ENCODE measurements at places on chromosomes 2 and 18.

GRCh38 chr18:75223687-75224347 lies 13.2 kb downstream of the TSHZ1 start:
- no peak for DNase-seq

DNA sequence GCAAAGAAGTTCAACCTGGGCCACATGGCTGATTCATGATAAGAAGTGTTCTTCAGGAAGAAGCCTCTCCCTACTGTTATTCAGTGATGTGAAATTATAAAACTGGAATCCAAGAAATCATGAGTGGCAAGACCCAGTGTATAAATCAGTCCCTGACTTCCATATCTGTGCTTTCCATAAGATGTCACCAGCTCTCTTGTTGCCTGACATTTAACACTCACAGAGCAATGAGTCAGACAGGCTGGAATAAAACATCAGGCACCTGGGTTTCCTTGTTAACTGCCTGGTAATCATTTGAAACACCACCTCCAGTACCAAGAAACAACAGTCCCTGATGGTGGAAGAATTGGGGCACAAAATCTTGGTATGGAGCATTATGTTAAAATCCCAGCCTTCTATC lies 76.1 kb downstream of the SCG2 start:
- DNase-seq, result no peak

DNA sequence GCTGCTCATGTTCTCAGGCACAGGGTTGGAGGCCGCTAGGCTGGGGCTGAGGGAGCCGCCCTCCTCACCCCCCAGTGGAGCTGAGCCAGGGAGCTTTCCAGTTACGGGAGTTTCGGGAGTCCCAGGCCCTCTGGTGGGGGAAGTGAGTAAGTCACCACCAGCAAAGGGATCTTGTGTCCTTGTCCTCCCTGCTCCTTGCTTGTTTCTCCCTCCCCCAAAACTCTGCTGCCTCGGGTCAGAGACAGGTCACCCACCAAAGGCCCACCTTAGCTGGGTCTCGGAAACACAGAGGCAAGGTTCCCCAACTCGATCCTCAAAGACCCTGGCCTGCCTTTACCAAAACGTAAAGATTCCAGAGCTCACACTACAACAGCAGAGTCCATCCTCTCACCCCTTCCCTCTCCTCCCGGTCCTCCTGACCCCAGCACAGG lies 60.5 kb upstream of the POMC start:
- DNase-seq, result no peak

GRCh38 chr18:1658908-1659566 lies 754.4 kb downstream of the ADCYAP1 start:
- DNase-seq, result no peak

DNA sequence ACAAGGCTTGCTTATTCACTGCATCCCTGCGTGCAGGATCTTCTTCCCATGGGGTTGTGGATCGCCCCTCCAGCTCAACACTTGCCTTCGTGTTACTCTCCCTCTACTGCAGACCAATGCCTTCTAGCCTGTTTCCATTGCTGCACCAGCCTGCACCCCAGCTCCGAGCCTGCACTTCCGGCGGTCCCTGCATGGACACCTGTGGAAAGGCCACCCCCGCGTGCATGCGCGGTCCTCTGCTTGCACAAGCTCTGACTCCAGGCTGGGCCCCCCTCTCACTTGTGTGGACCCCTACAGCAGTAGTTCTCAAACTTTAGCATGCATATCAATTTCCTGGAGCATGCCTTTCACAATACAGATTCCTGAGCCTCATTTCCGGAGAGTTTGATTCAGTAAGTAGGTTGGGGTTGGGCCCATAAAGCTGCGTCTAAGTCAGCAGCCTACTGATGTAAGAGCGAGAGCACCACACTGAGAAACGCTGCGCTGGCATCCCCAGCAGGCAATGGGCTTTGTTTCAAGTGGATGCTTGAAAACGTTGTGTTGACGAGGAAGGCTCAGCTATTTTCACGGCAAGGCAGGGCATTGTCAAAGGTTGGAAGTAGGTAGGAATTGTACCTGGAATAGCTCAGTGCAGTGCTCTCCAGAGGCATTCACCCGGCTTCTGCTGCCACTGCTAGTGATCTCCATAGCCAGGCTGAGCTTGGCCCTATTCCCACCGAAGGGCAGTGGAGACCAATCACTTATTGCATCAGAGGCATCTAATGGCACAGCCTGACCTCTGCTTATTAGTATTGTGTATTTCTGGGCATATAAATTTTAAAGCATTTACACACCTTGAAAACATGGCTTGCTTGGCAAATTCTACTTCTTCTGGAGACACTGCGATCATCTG lies 32.6 kb downstream of the CREG2 start:
- DNase-seq, result no peak

DNA sequence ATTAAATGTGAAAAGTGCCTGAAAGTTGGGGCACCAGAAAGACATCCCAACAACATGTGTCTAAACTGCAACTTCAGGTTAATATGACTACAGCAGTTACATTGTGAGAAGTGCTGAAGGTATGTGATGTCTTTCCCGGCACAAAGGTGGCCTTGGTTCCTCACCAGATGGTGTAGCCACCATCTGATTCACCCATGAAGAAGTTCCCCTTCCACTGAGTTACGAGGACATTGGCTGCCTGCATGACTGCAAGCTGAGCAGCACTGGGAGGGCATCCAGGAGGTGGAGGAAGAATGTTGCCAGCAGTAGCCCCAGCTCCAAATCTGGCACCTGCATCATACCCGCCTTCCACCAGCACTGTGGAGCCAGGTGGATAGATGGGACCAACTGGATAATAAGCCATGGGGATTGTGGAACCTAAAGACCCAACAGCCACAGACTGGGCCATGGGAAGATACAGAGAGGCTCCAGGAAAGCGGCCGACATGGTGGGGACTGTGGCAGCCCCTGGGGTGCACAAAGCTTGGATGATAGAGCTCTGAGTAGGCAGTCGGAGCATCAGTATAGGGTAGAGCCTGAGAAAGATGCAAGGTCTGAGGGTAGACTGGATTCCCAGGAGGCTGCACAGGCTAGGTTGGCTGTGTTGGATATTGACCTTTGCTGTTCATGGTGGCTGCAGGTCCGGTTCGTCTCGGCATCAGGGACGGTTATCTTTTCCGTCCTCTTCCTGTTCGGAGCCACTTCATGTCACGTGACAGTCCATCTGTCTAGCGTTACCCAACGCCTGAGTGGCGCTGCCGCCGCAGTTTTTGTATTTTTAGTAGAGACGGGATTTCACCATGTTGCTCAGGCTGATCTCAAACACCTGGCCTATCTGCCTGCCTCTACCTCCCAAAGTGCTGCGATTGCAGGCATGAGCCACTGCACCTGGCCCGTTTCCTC lies 36.9 kb downstream of the SUMO1 start:
- DNase-seq, result no peak

DNA sequence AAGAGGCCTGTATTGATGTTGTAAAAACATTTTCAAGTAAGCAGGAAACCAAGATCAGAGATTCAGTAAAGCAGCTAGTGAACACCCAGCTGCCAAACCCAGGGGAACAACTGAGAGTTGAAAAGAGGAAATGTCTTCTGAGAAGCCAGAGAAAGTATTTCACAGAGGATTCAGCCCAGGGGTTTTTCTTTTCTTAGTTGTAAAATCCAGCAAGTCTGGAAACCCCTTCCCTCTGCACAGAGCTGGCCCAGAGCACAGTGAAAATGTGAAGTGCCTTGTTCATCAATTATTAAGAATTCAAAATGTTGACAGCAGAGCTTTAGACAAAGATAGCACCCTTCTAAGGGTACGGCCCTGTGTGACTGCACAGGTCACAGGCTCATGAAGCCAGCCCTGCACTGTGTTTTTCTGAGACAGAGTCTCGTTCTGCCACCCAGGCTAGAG lies 28.4 kb downstream of the AFF3 start:
- DNase-seq, result no peak

- no peak for DNase-seq
Observed at GRCh38 chr2:44902217-44903137, 39.0 kb upstream of the SIX3 start.

DNA sequence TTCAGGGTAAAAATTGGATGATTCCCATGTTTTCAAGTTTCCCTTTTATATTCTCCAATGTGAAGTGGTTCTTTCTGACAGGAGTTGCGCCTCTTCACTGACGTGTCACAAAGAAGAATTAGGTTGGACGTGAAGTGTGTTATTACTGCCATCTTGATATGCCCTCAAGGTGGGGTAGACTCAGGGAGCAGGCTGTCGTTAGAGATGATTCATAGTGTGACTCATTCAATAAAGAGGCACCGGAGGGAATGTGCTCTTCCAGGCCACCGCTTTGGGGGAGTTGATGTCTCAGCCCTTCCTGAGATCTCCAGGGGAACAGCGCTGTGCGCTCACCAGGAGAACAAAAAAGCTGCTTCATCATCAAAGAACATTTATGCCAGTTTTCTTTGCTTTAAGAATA lies 3.6 kb upstream of the DGKD start:
- no peak for DNase-seq

DNA sequence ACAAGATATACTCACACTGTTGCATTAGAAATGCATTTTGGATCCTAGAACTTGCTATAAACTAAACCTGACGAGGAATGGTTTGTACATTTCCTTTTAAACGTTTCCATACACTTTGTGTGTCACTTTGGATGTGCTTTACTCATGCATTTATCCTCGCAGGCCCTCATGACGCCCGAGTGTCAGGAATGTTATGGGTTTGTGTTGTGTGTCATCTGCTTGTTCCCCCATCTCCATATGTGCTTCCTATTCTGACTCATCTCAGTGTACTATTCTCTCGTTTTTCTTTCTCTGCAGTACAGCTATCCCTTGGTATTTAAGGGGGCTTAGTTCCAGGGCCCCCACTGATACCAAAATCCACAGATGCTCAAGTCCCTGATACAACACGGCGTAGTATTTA lies 121.5 kb upstream of the RASGRP3 start:
- no peak for DNase-seq

- DNase-seq, result no peak
Observed at GRCh38 chr2:179513181-179513580, 248.5 kb upstream of the SESTD1 start.

DNA sequence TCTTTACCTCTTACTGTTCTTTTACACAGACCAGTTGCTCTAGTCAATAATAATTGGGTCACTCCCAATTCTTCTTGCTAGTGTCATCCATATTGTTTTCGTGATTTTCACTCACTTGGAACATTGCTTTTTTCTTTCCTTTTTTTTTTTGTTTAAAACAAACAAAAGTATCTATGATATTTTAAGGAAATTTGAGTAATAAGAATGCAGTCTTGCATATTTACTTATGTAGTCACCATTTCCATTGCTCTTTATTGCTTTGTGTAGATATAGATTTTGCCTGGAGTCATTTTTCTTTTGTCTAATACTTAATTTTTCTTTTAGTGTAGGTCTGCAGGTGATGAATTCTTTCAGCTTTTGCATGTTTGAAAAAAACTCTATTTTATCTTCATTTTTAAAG lies 71.9 kb downstream of the WDR7 start:
- DNase-seq, result no peak

DNA sequence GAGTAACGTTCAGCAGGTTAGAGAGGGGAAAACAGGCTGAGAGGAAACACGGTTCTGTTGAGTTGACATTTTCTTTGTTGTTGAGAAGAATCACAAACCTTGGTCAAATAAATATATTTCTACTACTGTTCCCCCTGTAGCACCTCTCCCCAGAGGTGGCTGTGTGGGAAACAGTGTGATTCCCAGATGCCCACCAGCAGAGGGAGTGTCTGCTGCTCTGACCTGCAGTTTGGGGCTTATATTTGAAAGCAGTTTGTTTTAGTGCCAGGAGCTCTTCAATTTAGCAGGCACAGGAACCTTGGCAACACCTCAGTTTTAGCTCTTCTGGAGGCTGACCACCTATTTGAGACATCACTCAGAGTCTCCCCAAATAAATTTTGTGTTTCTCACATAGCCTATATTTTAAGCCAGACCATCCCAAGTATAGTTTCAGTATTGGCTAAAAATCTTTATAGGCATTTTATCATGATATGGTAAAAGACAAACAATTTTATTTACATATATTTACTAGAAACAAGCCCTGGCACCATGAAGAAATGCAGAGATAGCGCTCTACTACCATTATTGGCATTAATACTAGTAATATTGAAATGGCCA lies 75.7 kb downstream of the PIK3C3 start:
- DNase-seq, result peak; percentile 13

- no peak for DNase-seq
Observed at GRCh38 chr2:209937893-209938292, 64.5 kb upstream of the RPE start.

DNA sequence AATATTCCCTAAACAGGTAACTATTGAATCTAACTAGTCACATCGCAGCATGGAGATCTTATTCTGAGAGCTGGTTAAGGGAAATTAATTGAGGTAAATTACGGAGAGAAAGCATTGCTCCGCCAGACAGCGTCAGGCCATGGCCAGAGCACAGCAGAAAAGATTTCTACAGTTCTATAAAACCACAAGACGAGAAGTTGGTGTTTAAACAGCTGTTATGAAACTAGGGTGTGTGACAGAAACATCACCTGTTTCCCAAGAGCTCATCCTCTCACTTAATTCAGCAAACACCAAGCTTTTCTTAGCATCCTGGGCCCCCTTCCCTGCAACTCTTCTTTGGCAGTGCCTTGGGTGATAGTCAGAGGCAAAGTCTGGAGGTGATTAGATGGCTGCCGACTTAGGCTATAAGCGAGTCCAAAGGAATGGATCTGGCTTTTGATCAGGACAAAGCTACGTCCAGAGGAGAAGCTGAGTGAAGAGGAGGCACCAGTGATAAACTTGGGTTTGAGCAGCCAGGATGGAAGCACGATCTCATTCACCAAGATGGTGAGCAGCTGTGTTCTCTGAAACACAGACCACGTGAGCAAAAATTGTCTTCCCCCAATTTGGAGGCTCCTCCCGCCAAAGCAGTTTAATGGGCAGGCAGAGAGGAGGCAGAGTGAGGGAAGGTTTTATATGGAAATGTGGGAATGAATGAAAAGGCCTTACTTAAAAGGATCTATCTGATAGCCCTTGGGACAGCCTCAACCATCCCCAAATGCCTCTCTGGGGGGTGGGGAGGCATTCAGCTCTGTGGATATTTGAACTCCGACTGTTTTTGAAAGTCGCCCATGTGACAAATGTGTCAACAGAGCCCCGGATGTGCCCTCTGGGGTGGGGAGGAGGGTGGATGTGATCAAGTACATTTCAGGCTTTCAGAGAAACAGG lies 57.8 kb downstream of the PKDCC start:
- DNase-seq, result peak; percentile 47

DNA sequence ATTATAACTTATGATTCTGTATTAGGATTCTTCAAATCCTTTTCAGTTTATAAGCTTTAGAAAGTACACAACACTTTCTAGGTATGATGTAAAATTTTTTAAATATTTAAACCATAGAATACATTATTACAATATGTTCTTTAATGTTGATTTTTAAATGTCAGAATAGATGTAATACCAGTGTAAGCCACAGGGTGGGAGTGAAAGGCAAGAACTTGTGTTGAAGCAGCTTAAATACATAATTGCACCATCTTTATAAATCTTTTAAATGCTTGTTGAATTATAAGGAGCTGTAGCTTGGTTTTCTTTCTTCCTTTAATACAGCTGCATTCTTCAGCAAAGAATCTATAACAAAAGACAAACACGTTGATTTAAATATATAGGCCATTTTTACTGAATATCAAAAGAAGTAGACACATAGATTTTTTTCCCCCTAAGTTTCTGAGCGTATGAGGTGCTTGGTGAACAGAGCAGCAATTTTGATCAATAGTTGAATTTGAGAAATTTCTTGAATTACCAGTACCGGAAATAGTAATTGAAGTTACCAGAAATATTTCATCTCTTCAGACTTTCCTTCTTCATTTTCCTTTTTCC lies 63.0 kb downstream of the TANK start:
- no peak for DNase-seq

GRCh38 chr2:109702250-109702985 lies 88.3 kb downstream of the SOWAHC start:
- DNase-seq, result no peak

- DNase-seq, result no peak
Observed at GRCh38 chr2:85001595-85001994, 30.6 kb downstream of the KCMF1 start.

- DNase-seq, result no peak
Observed at GRCh38 chr2:147451902-147452515, 392.8 kb upstream of the ACVR2A start.

Measured in natural killer cell (primary cell).